Common myeloid progenitor, CD34-positive (primary cell): ENCODE measurements at places on chromosomes 1 and 21.

GRCh38 chr1:102961549-102961948 lies 146.8 kb downstream of the COL11A1 start:
- no peak for DNase-seq

DNA sequence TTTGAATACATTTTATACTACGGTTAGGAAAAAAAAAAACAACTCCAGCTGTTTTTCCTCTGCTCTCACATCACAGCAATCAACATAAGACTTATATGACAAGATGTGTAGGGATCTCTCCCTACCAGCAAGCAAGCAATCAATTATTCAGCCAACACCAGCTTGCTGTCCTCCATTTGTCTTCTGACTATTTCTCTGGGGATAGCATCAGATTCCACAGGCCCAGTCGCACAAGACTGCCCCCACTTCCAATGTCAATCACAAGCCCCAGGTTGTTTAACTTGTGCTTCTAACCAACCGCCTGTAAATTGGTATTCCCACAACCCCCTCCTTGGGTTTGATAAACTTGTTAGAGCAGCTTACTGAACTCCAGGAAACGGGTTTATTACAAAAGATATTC lies 873.1 kb upstream of the TMPRSS15 start:
- no peak for DNase-seq

DNA sequence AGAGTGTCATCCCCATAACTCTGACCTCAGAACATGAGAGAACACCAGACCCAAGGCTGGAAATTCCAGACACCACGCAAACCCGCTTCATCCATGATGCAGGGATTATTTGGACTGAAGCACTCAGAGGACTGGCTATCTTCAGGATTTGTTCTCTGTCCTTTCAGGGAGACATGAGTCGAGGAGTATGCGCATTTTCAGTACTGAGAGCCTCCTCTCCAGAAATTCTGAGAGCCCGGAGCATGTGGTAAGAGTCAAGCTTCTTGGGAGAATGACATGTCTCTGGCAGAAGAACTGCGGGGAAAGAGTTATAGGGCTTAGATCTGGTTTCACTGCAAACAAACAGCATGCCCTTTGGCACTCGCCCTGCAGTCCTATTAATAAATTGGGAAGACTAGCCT lies 6.9 kb downstream of the LAX1 start:
- no peak for DNase-seq

- DNase-seq = no peak
Measured at GRCh38 chr1:39648496-39648895, 9.1 kb upstream of the HEYL start.

DNA sequence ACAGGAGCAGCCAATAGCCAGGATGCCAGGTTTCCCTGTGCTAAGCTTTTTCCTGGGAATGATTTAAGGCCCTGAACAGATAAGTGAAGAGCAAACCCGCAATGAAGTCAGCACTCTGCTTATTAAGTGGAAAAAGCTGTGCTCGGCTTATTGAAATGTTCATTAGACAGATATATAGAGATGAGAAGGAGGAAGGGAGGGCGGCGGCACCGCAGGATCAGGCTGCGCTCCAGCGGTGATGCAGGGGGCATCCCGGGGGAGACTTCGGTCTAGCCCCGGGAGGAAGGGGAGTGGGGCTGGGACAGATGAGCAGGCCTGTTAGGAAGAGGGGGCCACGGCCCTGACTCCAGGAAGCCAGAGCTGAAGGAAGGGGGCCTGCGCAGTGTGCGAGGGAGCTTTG lies 115.0 kb downstream of the TMEM53 start:
- no peak for DNase-seq

GRCh38 chr1:202565890-202566602 lies 144.2 kb downstream of the SYT2 start:
- DNase-seq = no peak

DNA sequence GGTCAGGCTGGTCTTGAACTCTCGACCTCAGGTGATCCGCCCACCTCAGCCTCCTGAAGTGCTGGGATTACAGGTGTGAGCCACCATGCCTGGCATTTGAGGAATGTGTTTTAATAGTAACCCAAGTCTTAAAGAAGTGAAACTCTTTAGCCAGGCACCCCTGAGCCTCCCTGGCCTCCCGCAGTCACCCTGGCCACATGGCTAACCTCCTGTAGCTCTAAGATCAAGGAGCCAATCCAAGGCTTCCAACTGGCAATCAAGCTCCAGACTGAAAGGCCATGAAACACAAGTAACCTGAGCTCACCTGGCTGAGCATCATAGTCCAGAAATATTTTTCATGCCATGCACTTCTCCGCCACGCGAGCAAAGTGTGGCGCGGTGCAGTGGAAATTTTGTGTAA lies 84.3 kb downstream of the LTN1 start:
- DNase-seq = no peak

DNA sequence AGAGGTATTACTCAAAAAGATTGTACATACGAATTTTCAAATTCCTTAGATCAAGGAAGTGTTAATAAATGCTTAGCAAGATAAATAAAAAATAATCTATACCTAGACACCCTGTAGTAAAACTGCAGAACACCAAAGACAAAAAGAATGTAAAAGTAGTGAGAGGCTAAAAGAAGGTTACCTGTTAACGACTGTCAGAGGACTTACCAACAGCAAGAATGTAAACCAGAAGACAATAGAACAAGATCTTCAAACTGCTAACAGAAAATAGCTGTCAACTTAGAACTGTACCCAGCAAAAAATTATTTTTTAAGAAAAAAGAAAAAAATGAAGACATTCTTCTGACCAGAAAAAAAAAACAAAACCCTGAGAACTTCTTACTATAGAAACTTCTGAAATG lies 51.2 kb downstream of the CD2 start:
- no peak for DNase-seq

DNA sequence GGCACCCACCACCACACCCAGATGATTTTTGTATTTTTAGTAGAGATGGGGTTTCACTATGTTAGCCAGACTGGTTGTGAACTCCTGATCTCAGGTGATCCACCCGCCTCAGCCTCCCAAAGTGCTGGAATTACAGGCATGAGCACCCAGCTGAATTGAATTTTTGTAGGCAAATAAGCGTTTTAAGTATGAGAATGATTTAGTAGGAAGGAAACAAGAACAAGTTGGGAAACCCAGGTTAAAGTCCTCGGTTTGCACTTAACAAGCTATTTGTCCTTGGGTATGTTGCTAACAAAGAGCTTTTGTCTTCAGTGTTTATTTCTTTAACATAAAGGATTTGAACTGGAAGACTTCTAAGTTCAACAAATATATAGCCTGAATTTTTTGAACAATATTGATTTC lies 23.9 kb downstream of the BTF3L4 start:
- DNase-seq = no peak

GRCh38 chr1:9495854-9496374 lies 43.4 kb upstream of the SLC25A33 start:
- no peak for DNase-seq

GRCh38 chr1:228219245-228219961 lies 11.6 kb downstream of the OBSCN start:
- DNase-seq = no peak

DNA sequence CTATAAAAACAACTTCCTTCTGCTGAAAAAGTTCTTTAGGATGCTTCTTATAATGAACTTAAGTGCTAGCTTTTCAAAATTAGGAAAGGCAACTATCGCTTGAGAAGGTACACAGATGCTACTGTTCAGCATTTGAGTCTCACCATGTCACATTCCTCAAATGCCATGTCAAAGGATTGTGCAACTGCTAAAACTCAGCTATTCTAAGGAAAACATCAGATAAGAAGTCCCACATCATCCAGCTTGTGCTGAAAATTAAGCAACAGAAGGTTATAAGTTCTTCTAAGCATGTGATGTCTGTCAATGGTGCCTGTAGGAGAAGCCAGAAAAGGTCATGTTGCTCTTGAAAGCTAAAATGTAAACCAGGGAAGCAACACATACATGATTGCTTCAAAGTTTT lies 36.5 kb downstream of the MCOLN2 start:
- DNase-seq = no peak

DNA sequence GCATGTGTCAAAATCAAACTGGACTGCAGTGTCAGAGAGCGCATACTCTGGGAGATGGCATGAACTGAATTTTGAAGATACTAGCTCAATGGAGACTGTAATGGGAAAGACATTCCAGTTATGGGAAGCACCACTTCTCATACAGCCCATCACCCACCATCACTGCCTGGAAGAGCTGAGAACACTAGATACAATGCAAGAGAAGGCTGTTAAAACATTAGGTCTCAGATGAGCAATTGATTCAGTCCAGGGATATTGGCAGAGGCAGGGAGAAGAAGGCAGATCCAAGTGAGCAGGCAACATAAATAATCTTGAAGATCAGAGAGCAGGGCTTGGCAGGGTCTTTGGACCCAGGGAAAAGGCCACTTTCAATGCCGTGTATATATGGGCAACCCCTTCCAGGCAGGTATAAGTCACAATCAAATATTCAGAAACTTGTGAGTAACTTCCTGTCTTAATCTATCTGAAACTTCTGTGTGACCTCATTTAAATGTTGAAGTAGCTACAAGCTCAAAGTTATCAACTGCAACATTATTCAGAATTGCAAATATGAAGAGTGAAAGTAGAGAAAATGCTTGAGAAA lies 290.3 kb upstream of the SGIP1 start:
- peak; percentile 31 for DNase-seq

DNA sequence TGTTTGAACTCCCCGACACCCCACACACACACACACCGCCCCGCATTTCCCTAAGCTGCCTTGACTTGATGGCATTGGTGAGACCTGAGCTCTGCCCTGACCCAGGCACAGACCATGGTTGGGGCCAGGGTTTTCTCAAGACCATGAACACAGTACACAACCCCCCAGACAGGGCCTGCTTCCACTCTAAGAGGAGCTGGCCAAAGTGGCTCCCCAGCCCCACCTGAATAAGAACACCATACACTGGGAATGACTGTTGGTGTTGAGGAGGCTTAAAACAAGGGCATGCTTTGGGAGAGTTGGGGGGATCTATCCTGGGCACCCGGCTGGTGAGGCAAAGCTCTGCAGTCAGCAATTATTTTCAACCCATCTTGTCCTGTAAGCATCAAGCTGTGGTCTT lies 77.6 kb upstream of the SYT6 start:
- DNase-seq = no peak

DNA sequence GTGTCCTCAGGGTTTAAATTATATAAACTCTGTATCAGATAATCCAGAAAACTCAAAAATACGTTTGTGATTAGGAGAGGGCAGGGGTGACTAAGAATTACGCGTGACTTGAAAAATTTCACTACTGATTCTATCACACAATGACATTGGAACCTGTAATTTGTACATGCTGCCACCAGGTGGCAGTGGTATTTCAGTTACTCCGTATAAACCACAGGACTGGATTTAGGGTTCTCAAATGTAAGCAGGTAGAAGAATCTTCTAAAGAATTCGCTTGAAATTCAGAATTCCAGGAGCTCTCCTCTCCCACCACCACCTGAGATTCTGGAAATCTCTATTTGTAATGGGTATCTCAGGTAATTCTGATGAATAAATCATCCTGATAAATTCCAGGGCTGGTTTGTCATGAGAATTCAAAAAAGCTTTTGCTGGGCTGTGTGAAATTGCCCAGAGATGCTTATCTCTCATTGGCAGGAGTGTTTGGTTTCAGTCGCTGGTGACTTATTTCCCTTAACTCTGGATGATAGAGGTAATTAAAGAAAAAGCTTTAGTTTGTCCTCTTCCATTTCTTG lies 1.7 kb upstream of the KRTAP7-1 start:
- peak; percentile 15 for DNase-seq

DNA sequence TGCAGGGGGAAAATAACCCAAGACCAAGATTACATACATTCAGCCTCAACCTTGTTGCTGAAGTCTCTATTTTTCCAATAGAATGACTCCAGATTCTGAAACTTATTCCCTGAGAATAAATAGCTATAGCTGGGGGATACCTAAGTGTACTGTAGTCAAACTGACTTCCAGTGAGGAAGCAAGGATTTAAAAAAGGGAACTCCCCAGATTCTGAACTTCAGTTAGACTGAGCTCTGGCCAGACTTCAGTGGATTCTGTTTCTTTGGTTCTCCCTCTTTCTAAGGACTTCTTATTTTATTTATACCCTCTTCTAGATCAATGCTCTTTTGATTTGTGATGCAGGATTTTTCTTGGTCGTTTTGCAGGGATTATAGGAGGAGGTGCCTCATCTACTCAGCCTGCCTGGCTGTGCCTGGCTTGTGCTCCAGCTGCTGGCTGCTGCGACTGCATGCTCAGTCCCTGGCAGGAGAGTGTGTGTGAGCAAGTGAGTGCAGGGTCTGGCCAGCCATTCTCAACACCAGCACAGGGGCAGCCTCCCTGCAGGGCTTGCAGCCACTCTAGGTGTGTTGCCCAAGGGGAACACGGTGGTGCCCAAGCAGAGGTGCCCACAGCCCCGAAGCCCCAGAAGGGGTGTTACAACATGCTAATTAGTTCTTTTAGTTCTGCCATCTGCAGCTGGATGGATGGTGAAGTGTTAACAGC lies 43.0 kb downstream of the SPATA17 start:
- no peak for DNase-seq

- no peak for DNase-seq
Measured at GRCh38 chr1:9174243-9174642, 45.3 kb upstream of the GPR157 start.

- no peak for DNase-seq
Measured at GRCh38 chr1:82848043-82848442, 1047.3 kb downstream of the ADGRL2 start.

DNA sequence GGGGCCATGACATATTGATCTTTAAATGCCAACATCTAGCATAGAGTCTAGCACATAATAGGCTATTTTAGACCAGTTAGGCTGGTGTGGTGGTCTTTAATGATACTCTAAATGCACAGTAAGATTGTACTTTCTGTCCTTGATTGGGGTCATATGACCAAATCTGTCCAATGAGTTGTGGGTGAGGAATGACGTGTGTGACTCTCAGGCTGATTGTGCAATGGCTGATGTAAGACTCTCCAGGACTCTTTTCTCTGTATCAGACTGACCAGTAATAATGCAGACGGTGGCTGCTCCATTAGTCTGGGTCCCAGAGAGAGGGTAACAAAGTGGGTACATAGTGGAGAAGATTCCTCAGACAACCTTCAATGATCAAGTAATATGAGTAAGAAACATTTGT lies 541.6 kb upstream of the CAMK1G start:
- DNase-seq = no peak
